ENCODE measurements at places on chromosomes 12 and 14. TPM values are rescaled to one million over a fixed set of nuclear protein-coding genes. Genes with fewer than 3 reads are reported as not detected.
A peak's percentile ranks its signal among the peaks of the same experiment; 100 is the strongest.

DNA sequence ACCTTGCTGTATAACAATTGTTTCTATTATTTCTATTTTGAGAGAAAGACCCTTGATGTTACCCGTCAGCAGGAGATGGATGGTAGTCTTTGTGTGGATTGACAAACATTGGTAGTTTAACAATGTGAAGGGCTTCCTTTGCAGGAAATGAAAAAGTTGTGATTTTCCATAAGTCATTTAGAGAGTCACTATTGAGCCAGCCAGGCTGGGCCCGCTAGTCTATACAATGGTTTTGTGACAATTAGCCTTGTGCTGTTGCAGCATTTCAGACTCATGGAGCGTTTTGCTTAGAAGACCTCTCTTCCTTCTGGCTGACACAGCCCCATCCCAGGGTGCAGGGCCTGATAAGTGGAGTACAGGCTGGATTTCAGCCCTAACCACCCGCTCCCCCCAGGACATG lies 18.3 kb upstream of the SLC38A2 start:
- no peak for DNase-seq

Gene CYP46A1
- polyA plus RNA-seq = 1.8 TPM

- peak; percentile 25 for DNase-seq
Measured at GRCh38 chr14:21069388-21070082, 569 bp upstream of the ARHGEF40 start.

DNA sequence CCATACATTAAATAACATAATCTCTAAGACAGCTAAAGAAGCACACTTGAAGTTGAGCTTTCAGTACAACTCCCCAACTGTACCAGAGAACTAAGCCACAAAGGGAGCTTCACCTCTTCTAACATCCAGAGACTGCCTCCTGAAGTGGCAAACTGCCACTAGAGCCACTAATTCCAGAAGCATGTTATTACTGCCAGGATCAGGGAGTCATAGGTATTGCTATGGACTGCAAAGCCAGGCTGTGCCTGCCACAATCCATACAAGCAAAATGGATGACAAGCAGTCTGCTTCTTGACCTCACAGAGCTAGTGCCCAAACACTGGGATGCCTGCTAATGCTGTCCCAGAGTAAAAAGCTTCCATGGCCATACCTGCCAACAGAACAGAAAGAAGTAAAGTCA lies 160.1 kb downstream of the STXBP6 start:
- no peak for DNase-seq

DNA sequence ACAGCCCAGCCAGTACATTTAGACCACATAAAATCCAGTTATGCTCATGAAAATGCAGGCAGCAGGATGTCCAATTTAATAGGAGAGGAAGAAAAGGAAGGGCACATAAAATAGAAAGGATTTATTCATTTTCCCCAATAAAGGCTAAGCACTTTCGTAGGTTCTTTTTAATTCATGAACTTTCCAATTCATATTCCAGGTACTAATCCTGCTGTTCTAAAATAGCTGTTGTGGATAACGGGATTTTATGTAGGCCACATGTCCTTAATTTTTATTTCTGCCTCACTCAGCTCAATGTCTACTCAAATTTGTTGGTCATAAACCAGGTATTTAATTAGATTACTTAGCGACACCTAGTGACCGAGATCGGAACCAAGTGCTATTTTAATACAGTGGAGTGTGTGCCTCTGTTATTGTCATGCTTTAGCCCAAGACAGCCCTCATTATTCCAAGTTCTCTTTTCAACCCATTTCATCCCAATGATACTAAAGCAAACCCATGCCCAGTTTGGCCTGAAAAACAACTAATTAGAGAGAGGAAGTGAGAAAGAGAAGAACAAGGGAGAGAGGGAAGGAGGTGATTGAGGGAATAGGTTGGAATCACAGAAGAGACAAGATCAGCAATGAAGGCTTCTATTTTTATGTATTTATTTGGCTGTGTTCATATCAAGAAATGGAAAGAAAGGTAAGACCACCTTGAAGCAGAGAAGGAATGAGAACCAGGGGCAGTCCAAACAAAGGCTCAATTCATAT lies 45.9 kb upstream of the IFNG-AS1 start:
- DNase-seq = peak; percentile 59

Gene PIANP
- 11.4 TPM for polyA plus RNA-seq

- no peak for DNase-seq
Measured at GRCh38 chr14:61659582-61659981, 35.7 kb upstream of the HIF1A start.

DNA sequence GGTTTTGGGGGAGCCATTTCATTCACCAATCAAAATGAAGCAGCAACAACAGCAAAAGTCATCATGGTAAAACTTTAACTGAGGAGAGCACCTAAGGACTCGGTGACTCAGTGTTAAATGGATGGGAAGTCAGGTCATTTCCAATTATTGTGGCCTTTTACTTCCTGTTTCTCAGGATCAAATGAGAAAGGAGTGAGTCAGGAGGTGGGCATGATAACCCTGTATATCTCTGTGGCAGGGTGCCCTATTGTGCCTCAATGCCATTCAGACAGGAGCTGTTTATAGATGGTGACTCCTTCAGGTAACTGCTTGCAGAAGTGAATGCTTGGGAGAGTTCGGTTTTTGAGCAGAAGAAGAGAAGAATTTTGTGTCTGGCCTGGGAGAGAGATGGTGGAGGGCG lies 135.5 kb upstream of the CPM start:
- no peak for DNase-seq

DNA sequence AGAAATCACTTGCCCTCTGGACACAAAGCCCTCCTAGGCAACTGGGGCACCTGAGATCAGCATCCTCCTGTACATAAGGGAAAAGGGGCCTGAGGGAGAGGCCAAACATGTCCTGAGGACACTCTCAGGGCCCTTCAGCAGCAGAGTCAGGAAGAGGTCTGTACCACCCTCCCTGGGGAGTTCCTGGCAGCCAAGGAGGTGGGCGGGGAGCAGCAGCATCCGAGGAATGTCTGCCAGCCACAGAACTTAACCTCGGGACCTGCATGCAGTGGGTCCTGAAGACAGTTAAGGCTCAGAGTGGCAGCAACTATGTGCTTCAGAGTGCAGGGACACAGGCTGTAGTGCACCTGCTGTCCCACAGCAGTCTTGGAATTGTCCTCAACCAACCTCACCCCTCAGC lies 62.1 kb downstream of the SPTB start:
- DNase-seq = no peak

Gene VSX2
- polyA plus RNA-seq = 0.07 TPM

Gene GLT1D1
- 1.8 TPM for polyA plus RNA-seq

- no peak for DNase-seq
Measured at GRCh38 chr12:114291389-114292060, 114.4 kb downstream of the TBX5 start.

DNA sequence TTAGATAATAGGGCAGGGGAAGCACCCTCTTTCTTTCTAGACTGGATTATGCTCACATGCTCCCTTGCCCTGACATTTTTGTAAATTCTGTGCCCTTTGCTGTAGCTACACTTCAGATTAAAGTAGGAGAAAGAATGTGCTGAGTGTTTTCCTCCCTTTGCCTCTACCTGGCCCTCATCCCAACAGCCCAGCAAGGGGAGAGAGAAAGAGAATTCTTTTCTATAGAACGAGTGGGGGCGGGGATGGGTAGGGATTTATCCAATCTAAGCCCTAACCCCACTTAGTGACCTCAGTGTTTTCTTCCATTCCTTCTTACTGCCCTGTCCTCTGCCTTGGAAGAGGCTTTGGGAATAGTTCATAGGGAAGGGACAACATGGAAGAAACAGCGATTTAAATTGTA lies 13.5 kb downstream of the GPR84 start:
- DNase-seq = no peak

DNA sequence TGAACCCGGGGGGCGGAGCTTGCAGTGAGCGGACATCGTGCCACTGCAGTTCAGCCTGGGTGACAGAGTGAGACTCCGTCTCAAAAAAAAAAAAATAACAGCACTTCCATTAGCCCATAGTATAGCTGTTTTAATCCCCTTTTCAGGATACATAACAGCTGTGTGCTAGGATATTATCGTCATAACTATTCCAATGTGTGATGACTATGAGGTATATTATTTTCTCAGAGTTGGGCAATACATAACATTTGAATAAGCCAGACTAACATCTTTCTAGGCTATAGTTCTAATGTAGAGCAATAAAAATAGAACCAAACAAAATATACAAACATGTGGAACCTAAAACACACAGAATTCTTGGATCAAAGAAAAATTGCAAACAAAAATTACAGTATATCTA lies 57.1 kb downstream of the MARK3 start:
- DNase-seq = no peak

Gene ART4
- polyA plus RNA-seq = 0.25 TPM

Measured in right renal pelvis (tissue), 4 donors.